ENCODE measurements at places on chromosomes 3 and 15.

DNA sequence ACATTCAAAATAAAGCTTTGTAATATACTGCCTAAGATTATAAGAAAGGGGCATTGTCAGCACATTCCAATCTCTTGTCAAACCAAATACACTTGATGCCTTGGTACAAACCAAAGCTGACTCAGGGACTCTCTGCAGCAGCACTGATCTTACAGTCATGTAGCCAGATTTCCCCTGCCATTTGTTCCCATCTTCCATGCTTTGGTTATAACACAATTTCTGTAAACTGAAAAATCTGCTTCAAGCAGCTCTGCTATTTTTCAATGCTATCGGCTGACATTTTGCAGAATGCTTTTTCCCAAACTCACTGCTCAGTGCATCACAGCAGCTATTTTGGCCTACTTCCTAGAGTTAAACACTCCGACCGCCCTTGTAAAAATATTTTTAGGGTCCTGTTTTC lies 18.2 kb downstream of the PLOD2 start:
- DNase-seq, result no peak

GRCh38 chr3:112974178-112974517 lies 755 bp downstream of the CD200R1 start:
- DNase-seq, result no peak

DNA sequence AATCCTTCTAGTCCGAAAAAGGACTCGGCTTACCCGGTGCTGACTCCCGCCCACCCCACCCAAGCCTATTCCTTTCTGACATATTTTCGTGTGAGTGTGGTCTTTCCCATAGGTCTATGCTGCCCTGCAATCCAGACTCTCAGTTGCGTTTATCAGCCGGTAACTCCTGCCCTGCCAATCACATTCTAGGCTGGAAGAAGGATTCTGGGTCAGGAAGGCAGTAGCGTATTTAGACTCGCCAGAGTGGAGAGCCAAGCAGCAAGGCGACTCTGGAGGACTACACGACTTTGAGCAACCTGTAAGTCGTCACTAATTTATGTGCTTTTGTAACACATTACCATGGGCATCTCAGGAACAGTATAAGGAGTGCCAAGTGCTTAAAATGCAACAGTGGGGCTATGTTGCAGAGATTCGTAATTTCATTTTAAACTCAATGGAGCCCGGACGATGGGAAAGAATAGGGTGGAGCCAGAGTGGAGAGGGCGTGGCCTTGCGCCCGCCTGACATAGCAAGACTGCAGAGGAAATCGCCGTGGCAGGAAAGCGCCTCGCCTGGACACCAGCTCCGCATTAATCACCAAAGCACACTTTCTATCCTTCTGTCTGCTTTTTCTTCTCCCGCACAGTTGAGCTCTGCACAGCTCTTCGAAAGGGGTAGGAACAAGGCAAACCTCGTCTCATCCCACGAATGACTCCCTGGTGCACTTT lies 1044.2 kb downstream of the AGBL1 start:
- DNase-seq, result no peak

GRCh38 chr3:13221491-13222061 lies 148.3 kb upstream of the IQSEC1 start:
- DNase-seq, result no peak

GRCh38 chr3:189789432-189789831 lies 158.2 kb downstream of the TP63 start:
- DNase-seq, result no peak

DNA sequence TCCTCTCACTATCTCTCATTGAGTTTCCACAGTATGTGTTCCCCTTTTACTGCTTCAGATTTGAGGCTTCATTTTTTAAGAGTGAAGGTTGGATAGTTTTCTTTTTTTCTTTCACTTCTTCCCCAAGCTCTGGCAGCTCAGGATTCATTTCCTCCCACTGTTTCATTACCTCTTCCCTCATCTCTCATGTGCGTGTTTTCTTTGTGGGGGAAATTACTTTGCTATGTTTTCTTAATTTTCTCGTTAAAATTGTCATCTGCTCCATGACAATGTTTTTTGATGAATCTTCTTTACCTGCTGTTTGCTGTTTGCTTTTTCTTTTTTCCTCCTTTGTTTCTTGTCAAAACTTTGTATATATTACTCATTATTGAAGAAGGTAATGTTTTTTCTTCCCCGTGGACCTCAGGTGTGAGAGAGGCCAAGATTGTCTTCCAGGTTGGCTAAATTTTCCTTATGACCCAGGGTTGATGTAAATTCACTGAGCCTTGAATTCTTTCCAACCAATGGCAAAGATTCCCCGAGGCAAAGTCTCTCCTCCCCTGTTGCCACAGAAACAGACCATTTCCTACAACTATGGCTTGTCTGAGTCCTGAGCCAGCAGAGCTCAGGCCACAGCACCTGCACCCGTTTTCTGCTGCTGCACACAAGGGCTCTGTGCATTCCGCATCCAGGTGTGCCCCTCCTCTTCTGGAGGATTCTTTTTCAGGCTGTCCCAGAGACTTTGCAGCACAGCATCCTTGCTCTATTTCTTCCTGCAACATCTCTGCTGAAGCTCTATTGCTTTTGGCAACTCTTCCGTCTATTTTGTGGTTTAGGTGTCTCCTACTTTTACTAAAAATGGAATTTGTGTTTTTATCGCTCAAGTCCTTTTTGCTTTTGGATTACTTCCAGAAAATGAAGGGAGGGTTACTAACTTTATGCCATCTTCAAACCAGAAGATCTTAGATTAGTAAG lies 66.1 kb downstream of the NOX5 start:
- DNase-seq, result no peak

DNA sequence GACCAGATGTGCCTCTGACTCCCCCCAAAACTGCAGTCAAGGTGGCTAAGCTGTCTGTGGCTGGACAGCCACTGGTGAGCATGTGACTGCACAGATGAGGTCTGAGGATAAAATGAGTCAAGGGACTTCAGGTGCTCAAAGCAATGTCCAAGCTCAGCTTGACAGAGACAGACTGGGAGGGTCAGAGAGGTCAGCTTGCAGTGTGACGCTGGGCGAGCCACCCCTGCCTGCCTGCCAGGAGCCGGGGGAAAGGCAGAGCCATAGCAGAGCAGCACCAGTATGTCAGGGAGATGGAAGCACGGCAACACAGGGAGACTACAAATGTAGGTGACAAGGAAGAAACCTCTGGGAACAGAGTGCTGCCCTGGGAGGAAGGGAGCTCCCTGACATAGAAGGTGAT lies 399.4 kb downstream of the OCA2 start:
- DNase-seq, result no peak

DNA sequence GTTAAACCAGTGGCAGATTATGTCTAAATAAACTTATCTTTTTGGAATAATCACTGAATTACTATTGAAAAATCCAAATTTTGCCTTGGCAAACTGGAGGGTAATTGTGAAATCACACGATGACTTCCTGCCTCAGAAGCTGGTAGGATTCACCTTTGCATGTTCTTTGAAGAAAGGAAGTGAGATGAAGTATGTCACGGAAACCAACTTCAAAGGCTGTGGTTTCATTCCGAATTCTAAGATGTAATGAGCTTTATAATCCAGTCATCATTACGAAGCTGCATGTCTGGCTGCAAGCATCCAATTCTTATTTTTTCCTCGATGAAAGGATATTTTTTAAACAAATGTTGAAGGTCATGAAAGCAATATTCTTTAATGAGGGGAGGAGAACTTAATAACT lies 15.0 kb upstream of the ZBED2 start:
- DNase-seq, result no peak

DNA sequence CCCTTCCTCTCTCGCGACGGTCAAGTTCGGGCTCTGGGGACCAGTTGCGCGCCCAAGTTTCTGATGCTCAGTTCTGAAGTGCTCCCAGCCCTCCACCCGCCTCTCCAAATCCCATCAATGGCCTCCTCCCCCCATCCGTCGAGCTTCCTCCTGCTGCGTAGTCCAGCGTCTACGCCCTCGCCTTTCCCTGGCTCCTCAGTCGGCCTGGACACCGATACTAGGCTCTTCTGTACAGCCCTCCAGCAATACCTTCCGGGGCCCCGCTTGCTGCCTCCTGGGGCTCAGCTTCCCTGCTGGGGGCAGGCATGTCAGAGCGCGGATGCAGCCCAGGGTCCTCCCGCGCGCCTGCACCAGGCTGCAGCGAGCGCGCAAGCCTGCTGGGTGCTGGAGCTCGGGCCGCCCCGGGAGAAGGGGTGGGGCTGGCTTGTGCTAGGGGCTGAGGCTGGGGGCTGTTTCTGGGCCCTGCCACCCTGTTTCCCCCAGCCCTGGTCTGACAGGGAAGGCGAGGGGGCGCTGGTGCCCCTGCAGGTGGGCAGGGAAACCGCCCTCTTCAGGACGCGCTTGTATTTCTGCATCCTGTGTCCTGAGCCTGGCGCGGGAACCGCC lies 353.3 kb upstream of the SUCLG2 start:
- peak; percentile 32 for DNase-seq

GRCh38 chr15:101310508-101310907 lies 15.5 kb upstream of the SNRPA1 start:
- no peak for DNase-seq

DNA sequence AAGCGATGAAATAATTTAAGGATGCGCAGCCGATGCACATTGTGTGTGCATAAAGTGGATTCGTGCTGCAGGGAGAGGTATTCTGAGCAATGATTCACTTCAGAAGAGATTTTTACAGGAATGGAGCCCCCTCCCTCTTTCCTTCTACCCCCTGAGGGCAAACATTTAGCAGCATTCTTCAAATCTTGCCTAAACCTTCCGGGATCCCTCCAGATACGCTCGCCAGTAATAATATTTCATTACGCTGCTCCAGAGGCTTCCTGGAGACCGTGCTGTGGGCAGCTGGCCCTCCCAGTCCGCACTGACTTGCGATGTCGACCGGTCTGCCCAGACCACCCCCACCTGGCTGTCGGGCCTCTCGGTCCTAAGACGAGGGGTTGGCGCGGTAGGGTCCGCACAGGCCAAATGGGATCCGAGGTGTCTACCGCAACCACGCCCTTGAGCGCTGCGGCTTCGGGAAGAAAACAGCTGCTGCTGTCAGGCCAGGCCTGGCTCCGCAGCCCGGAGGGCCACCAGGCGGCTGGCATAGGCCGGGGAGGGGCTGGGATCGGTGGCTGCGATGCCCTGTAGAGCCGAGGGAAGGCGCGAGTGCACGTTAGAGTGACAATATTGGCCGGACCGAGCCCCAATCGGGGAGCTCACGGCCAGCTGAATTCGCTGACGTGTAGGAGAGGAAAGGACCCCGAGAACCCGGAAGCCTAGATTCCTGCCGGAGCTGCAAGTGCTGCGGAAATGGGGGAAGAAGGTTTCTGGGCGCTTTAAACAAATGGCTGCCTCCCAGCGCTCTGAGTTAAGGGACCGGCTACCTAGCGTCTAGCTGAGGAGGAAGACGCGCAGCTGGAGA lies 14.3 kb downstream of the ZIC4 start:
- no peak for DNase-seq

DNA sequence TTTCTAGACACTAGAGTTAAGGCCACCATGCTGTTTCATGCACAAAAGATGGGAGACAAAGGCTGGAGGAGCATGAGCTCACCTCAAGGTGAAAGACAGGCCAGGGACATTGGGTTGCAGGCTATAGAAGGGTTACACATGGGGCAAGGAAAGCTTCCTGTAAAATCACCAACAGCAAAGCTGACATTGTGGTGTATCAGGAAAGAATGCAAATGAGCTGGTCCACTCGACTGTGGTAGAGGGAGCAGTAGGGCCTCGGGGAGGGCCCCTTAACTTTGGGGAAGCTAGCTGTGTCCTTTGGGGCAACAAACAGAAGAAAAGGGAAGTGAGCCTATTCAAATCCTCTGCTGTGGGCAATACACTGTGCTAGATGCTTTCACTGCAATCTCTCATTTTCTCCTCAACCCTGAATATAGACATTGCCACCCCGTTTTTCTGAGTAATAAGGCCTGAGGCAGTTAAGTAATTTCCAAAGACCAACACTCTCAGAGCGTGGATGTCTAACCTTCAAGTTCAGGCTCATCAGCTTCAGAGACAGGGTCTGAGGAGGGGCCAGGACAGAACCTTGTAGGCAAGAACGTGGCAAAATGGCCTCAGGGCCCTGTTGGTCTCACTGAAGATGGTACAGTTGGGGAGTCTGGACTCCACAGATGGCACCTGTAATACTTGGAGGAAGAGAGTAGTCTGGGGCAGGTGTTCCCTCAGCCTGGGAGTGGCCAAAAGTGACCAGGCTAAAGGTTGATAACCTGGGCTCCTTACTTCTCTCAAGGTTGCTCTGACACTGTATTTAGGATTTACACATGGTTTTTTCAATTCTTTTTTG lies 24.1 kb downstream of the CX3CR1 start:
- DNase-seq, result no peak

DNA sequence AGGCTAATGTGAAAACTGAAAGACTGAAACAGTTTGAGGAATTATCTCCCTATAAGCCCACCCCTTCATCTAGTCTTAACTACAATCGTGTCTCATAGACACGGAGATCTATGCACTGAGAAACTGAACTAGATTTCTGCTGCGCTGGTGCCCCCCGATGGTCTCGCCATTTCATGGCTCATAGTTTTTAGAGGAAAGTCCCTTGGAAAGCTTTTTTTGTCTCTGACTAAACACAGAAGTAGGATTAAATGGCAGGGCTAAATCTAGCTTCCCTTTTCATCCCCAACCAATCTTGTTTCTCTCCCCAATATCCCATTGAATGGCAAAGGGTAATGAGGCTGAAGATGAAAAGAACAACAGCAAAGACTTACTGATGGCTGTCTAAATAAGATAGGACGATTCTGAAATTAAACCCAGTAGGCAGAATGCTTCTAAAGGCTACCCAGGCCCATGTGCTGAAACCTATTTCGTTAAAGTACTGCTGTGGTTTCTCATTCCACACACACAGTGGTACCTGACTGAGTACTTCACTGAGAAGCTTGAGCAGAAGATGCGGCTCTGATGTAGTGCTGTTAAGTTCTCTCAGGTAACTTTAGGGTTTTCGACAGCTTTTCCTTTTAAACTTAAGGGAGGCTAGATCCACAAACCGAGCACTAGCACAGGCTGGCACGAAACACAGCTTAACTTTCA lies 142.7 kb downstream of the GADL1 start:
- no peak for DNase-seq

- DNase-seq, result no peak
Measured at GRCh38 chr3:126121632-126122031, 37.7 kb upstream of the SLC41A3 start.

DNA sequence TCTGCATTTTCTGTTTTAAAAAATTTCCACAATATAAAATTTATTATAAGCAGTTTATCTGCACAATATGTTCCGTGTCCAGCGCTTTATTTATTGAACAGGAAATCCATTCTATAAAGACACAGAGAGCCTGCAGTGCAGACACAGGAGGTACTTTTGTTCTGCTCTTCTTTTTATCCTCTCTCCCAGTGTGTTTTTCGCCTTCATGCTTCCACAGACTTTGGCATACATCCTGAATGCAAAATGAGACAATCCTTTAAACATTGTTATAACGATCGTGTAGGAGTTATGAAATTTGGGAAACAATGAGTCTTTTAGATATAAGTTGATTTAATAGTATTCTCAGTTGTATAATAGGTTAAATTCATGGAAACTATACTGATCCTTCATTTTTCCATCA lies 749.2 kb downstream of the NAALADL2 start:
- no peak for DNase-seq

- DNase-seq, result no peak
Measured at GRCh38 chr3:169846458-169847193, 23.1 kb downstream of the LRRC31 start.

GRCh38 chr3:125123451-125124305 lies 67.9 kb upstream of the HEG1 start:
- no peak for DNase-seq
